RCC 7860 (cell line): ENCODE measurements at places on chromosomes 11 and 22.

DNA sequence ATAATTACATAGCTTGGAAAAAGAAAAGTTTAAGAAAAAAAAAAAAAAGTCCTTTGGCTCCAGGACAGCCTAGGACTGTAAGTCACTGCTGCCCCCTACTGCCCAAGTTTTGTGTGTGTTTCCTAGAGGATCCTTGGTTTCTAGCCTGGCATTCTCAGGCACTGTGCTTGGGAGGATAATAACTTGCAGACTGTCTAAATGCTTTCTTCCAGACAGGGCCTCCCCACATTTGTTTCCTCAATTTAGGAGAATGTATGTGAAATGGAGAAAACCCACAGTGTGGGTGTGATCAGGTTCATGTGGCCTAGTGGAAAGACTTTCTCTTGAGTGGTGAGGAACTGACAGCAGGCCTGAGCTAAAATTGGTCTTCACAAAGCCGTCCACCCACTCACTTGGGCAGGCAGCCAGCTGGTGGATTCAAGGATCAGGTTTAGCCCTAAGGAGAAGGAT, 191.0 kb downstream of the NAV2 start:
- DNase-seq, result peak; percentile 41

DNA sequence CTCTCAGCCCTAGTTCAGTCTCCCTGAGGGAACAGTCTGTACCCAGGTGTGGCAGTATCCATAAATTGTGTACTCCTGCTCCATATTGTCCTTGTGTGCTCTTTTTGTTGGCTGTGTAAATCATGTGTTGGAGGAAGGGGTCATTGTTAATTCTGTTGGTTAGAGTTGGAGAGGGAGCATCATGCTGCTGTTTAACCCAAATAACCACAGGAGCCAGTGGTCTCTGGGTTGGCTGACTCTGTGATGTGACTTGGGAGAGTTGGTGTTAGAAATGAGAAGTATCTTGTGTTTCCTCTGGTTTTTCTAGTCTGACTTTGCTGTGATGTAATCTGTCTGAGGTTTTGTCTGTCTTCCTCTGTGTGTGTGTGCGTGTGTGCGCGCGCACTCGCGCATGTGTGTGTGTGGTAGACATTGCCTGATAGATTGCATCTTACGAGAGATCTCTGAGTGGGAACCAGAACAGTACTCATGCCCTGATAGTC, 30.5 kb downstream of the CTNND1 start:
- peak; percentile 79 for DNase-seq

GRCh38 chr22:19522190-19522880, 1.9 kb downstream of the CLDN5 start:
- DNase-seq, result no peak

GRCh38 chr11:15875943-15876342, 480.4 kb downstream of the SOX6 start:
- DNase-seq, result no peak

DNA sequence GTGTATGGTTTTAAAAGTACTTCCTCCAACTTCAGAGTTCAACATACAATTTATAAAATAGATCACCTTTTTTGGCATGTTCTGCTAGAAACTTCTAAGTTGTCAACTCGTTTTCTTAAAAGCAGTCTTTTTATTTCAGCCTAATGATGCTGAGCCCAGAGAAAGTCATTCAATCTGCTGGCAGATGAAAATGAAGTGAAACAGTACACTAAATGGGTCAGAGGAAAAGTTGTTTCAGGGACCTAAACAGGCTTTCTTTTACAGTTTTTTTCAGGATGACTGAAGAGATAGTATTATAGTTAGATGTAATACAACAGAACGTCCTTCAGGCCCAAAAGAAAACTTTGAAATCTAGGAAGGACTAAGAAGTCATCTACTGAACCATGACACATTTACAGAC, 842.7 kb upstream of the CCDC90B start:
- no peak for DNase-seq

DNA sequence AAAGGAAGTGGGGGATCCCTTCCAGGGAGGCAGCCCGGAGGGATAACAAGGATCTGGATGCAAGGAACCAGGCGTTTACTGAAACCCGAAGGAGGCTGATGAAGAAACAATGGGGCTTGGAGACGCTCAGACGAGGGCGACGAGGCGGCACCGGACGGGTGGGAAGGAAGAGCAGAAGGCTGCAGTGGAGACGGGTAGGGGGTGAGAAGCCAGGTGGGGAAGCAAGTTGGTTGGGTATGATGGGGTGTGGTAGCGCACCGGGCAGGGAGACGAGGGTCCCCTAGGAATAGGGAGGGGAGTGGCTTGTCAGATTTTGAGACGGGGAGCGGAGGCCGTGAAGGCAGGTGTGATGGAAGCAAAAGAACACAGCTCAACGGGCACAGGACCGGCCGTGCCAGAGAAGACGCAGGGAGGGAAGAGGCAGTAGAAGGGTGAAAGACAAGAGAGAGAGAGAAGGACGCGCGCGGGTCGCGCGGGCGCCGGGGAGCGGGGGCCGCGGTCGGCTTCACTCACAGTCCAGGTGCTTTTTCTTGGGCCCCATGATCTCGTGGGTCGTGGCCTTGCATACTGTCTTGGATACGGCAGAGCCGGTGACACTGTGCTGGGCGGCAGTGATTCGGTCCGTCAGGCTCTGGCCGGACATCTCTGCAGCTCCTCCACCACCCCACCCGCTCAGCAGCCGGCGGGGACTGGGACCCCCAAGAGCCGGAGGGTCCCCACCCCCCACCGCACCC, 579 bp downstream of the PICALM start:
- no peak for DNase-seq

GRCh38 chr22:38220163-38220562, 18.4 kb downstream of the MAFF start:
- no peak for DNase-seq

DNA sequence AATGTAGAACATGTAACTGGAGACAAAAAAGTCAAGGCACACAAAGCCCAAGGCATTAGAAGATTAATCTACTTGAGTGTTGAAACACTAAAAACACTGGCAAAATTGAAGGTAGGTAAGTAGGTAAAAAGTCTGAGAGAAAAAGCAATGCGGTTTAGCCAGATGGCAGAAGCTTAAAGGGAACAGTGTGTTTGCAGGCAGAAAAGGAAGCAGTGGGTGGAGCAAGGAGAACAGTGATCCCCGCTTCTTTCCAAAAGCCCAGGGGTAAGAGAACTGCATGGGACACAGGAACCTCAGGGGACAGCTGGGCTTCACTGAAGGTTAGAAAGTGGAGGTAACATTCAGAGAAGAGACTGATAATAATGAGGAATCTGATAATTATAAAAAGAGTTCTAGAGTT, 16.0 kb downstream of the MRE11 start:
- no peak for DNase-seq

DNA sequence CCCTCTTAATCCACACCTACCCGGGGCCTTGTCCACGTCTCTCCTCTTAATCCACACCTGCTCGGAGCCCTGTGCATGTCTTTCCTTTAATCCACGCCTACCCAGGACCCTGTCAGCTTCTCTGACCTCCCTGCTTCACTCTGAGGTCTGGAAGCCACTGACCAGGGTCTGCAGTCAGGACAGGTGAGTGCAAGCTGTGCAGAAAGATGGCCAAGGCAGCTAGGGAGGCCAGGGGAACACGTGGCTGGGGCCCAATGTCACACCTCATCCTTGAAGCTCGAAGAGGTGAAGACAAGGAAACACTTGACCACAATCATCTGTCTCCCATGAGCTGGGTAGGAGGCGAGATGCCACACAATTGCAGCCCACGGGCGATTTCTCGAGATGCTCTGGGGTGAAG, 1516.9 kb downstream of the BRD1 start:
- DNase-seq, result no peak

GRCh38 chr22:44256085-44256484, 56.7 kb downstream of the SHISAL1 start:
- DNase-seq, result no peak

- no peak for DNase-seq
Measured at GRCh38 chr11:16603890-16604793, 134.3 kb upstream of the C11orf58 start.

- DNase-seq, result peak; percentile 35
Measured at GRCh38 chr11:64305691-64306562, 603 bp downstream of the ESRRA start.

- DNase-seq, result no peak
Measured at GRCh38 chr11:68008381-68009337, 1.5 kb upstream of the ALDH3B1 start.

DNA sequence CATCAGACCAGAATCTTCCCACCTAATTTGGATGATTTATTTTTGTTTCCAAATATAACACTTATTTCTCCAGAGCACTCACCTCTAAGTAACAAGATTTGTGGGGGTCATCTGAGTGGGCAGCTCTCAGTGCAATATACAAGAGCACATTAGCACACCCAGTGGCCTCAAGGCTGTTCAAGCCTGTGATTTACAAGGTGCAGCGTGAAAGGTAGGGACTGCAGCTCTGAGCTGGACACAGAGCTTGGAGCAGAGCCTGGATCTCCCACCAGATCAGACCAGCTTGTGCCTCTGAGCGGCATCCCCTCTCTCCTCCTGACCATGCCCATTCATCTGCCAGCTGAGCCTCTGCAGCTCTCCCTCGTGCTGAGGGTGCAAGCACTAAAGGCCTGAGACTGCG, 323.3 kb upstream of the ZC3H12C start:
- DNase-seq, result no peak

- no peak for DNase-seq
Measured at GRCh38 chr22:41544671-41545476, 604 bp upstream of the POLR3H start.

DNA sequence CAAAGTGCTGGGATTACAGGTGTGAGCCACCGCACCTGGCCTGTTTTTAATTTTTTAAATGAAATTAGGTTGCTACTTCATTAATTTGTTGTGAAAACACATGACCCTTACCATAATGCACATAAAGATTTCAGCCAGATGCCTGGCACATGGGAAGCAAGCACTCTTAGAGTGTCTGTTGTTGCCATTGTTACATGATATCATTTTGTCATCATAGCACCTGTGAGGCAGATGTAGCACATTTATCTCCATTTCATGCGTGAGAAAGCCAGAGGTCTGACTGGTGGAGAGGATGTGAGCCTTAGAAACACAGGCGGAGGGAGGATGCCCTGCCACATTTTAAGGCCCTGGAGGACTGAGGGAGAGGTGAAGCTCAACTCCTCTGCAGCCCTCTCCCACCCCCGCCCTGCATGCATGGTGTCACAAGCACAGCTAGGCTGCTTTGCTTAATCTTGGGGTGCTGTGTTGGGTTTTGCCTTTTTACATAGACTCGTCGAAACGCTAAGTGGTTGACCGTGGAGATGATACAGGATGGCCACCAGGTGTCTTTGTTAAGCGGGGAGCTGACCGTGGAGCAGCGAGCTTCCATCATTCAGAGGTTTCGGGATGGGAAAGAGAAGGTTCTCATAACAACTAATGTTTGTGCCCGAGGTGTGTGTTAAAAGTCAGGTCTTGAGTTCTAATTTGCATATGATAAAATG, 14.0 kb downstream of the DDX25 start:
- DNase-seq, result no peak

GRCh38 chr11:66919923-66920322, 38.3 kb downstream of the PC start:
- DNase-seq, result no peak

GRCh38 chr11:35016916-35017315, 100.5 kb downstream of the PDHX start:
- DNase-seq, result no peak

DNA sequence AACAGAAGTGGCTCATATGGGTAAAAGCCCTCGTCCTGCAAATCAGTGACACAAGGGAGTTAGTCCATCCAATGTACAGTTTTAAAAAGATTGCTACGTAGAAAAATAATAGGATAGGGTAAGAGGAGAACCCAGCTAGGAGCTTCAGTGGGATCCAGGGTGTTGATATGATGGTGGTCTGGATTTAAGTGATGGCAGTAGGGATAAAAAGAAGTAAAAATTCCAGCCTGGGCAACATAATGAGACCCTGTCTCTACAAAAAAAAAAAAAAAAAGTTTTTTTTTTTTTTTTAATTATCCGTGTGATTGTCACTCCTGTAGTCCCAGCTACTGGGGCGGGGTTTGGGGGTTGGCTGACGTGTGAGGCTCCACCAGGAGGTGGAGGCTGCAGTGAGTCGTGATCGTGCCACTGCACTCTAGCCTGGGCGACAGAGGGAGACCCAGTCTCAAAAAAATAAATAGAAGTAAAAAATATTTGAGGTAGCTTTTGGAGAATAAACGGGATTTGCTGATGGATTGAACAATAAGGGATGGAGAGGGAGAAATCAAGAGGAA, 7.0 kb upstream of the L3MBTL2 start:
- DNase-seq, result no peak

GRCh38 chr11:16613512-16614381, 124.7 kb upstream of the C11orf58 start:
- DNase-seq, result peak; percentile 42

GRCh38 chr11:63142459-63142858, 1.6 kb downstream of the SLC22A24 start:
- no peak for DNase-seq

DNA sequence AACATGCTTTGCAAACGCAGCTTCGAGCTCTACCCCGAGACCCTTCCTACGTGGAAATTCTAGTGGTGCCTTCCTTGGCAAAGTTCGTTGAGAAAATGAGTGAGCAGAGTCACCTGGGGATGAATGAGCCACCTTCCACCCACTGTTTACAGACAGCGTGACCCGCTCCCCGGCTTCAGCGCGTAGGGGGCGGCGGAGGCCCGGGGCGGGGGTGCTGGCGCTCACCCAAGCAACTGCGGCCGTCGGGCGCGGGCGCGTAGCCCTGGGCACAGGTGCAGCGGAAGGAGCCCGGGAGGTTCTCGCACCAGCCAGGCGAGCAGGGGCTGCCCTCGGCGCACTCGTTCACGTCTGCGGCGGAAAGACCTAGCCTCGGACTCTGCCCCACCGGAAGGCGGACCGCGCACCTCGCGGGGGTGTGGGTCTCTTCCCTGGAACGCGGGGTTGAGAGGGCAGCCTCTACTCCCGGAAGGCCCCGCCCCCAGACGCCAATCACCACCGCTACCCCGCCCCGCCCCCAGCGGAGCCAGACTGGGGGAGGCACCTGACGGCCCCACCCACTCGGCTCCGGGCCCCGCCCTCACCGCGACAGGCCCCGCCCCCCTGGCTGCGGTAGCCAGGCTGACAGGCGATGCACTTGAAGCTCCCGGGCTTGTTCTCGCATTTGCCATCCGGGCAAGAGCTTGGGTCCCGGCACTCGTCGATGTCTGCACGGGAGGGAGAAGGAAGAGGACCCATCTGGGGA, 11.8 kb downstream of the LTBP3 start:
- no peak for DNase-seq

DNA sequence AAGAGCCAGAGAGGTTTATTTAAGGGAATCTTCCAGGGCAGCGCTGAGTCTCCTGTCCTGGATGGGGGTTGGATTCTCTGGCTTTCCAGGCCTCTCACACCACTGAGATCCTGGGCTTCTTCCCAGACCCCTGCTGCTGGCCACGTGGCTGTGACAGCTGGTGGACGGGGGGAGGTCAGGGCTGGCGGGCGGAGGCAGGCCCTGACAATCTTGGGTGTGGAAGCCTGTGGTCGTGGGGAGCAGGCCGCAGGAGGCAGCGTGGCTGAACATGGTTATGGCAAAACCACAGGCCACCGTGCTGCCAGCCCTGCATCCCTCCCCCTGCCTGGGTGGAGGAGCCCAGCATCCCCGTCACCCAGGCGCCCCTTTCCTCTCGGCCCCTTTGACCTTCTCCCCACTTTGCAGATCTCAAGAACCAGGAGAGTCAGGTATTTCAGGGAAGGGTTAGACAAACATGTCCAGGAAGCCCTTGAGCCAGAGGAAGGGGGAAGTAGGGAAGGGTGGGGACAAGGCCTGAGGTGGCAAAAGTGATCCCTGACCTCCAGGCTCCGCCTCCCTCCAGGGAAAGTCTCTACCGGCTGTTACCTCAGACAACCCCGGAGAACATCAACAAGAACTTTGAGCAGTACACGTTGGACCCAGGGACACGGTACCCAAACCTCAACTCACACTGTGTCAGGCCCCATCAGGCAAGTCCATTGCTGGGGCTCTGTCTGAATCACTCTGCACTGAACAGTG, 111.8 kb downstream of the MICAL2 start:
- DNase-seq, result no peak

GRCh38 chr11:24471084-24471483, 25.8 kb upstream of the LUZP2 start:
- DNase-seq, result no peak
